Adrenal gland (tissue), 19 donors: ENCODE measurements at places on chromosomes 4 and X.

DNA sequence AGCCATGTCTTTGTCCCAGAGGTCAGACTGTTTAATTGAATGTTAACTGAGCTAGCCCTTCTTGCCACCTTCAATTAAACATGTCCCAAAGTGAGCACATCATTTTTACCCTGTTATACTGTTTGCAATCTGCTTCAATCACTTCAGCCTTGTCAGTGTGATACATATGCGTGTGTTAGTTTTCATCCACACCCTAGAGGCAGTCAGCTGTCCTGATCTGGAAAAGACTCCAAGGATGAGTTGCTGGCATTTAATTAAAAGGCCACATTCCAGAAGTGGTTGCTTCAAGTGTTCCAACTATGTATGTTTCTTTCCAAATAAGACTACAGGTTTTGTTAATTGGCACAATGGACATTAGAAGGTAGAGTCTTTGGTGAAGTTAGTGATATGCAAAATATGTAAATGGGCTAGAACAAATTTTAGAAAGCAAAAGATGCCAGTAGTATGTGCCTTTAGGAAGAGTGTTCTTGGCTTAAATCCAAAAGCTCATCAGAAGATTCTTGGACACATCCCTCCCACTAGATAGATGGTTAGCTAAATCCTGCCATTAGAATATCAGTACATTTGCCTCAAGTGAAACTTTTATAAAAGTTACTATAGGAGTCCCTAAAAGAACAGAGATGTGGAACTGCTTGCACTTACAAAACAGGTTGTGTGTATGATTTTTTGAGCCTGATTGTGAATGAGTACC is 79.5 kb upstream of the SLIT2 start:
- DNase-seq, result no peak

- DNase-seq, result no peak
These were observed 12.1 kb downstream of the FGD1 start for GRCh38 chrX:54483946-54484345.

DNA sequence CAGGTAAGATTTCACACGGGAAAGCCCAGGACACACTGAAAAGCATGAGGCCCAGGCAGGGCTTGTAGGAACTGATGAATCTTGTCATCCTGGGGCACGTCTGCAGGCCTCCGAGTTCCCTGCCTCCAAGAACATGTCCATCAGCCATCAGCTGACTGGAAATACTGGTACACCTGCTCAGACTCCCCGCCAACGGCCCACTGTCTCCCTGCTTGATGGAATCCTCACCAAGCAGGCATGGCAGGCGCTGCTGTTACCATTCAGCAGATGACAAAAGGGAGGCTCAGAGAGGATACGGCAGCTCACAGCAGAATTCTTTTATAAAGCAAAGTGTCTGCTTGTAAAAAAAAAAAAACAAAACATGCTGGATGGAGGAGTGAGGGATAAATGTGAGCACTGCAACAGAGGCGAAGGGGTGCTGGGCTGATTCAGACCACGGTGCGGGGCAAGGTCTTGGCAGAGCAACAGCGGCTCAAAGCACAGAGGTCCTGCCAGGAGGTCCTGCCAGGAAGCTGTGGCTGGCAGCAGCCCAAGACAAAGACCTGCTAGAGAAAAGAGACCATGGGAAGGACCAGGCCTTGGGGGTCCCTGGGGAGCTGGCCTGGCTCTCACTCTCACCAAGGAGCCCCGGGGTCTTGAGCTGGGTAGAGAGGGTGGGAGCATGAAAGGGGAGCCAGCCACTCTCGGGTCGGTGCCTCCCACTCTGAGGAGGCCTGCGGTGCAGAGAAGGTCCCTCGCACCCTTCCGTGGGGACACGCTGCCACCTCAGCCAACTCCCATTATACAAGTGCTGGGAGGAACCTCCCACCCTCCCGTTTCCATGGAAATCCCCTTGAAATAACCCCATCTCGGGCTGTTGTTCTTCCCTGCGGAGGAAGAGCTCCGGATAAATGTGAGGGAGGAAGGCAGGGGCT is 25.6 kb downstream of the PPP2R2C start:
- DNase-seq, result no peak

DNA sequence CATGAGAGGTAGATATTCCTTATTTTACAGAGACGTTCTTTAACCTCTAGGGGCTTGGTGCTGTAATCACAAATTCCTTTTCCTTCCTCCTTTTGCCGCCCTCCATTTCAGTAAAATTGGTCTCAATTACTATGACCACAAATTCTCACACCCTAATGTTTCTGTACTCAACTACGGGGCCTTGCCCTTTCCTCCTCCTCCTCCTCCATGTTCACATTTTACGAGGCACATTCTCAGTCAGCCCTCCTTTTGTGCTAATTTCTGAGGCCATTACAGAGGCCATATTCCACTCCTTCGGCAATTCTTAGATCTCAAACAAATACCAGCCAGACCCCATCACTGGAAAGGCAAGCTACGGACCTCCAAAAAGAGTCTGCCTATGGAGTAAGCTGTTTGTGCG is 92.1 kb downstream of the SH3KBP1 start:
- no peak for DNase-seq

GRCh38 chr4:76233967-76234678 is 17.4 kb upstream of the FAM47E start:
- DNase-seq, result no peak

DNA sequence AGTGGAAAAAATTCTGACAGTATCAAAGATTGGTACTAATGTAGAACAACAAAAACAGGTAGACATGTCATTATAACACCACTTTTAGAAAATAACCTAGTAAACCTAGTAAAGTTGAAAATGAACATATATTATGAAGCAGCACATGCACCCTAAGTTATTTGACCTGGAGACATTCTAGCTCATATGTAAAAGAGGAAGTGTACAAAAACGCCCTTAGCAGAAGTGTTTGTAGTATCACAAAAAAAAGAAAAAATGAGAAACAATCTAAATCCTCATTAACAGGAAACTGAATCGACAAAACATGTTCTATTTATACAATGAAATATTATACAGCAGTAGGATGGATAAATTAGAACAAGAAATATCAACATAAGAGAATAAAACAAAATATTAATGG is 318.9 kb upstream of the PPP1R2C start:
- DNase-seq, result no peak

GRCh38 chr4:93897559-93897958 is 69.0 kb downstream of the ATOH1 start:
- DNase-seq, result no peak

- DNase-seq, result no peak
These were observed 233.7 kb upstream of the FGF13 start for GRCh38 chrX:138945219-138945618.

DNA sequence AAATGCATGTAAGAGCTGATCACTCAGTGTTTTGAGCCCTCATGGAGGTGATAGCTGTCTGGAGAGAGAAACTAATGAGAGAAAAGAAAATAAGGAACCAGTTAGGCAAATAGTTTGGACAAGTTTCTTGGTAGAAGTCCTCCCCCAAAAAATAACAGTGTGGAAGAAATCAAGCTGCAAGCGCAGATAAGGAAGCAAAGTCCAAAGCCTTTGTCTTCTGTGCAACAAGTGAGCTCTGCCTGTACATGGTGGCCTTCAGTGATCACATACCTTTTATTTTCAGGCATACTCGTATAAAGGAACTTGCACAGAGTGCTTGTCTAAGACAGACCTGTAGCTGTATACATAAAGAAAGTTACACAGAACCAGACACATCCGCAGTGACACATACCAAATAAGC is 2.5 kb upstream of the UGT2A3 start:
- no peak for DNase-seq

DNA sequence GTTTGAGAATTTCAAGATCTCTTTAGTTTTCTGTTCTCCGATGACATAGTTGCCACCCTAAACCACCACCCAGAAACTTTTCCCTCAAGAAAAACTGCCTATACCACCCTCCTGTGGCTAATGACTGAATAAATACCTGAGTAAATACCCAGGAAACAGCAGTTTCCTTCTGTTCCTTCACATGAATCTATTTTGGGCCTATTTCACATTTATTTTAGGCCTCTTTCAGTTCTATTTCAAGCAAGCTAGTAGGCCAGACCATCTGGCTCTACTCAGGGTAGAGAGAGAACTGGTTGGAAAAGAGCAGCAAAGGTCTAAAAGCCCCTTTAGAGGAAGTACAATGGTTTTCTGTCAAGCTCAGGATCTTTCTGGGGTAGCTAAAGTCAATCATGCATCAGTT is 23.4 kb downstream of the ARHGEF9 start:
- no peak for DNase-seq

DNA sequence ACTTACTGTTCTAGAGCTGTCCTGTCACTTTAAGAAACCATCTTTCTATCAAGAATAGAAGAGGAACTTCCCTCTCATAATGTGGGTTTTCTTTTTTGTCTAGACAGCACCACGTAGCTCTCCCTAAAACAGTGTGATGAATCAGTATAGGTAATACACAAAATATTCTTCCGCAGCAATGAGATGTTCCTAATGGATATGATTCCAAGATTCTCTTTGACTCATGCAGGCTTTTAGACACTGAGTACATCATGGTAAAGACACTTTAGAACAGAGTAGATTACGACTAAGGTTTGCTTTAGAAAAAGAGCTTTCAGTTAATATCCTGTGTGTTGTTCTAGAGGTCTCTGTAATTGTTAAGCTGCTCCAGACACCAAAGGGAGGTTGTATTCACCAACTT is 69.8 kb downstream of the PTTG2 start:
- DNase-seq, result no peak

DNA sequence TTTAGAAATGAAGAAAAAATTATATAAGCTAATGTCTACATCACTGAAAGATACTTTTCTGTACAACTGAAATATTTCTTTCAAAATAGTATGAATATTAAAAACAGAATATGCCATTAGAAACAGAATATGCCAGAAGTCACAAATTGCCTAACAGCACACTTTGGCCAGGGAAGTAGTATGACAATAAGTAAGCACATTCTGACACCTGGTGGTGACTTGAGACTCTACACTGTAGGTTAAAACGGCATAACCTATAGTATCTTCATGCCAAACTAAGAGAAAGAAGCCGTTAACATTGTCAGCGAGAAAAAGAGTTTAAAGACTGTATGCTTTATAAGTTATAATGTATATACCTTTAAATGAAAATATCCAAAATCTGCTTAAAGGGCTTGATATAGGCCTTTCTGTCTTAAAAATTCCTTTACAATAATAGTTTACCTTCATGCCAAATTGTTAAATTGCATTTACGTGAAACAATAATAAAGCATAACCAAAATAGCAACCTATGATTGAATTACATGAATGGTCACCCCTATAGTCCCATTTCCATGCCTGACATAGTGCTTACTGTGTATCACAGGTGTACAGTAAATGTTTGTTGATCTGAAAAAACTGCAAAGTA is 32.8 kb downstream of the FAM13A start:
- peak; percentile 45 for DNase-seq

- DNase-seq, result no peak
These were observed 307.6 kb upstream of the NOCT start for GRCh38 chr4:138707746-138708677.
